ENCODE measurements at places on chromosomes 16 and 17.

DNA sequence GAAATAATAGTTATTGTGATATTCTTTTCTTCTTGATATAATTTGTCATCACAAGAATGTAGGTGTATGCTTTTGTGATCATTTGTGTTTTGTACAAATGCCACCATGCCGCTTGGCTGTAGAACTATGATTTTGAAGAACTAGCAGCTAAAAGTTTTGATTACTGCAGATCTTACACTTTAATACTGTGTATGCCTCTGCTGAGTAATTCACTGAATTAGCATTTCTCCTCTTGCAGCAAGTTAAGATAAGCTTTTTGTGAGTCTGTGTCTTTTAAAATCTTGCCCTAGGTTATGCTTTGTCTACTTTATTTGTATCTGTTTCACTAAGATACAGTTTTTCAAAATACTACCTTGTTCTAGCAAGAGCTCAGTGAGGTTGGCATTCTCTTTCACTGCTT is 326.5 kb upstream of the TBX2 start:
- DNase-seq, result no peak

GRCh38 chr16:10980813-10981212 is 36.4 kb downstream of the CLEC16A start:
- DNase-seq, result no peak

GRCh38 chr17:61402073-61402541 is 2.5 kb downstream of the TBX2 start:
- DNase-seq, result no peak

DNA sequence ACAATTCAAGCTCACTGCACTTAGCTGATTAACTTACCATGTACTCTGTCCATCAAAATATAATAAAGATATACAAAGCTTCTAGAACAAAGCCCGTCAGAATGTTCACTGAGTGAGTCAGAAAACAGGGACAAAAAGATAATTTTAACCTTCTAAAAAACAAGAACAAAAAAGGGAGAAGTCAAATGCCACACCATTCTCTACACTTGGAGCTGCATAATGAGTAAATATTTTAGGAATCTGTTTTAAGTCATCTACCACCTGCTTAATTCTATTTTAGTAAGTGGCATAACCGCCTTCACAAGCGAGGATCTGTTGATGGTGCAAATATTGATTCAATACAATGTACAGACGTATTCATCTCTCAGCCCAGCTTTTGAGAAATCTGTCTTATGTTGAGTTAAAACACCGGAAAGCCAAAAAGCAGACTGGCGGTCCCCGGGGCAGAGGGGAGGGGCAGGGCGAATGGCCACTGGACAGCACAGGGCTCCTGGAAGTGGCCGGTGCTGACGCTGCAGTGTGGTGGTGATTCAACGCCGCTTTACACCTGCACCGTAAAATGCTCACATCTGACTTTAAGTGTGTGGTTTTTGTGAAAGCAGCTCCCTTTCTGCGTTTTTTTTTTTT is 20.1 kb downstream of the RAB40B start:
- DNase-seq, result no peak

DNA sequence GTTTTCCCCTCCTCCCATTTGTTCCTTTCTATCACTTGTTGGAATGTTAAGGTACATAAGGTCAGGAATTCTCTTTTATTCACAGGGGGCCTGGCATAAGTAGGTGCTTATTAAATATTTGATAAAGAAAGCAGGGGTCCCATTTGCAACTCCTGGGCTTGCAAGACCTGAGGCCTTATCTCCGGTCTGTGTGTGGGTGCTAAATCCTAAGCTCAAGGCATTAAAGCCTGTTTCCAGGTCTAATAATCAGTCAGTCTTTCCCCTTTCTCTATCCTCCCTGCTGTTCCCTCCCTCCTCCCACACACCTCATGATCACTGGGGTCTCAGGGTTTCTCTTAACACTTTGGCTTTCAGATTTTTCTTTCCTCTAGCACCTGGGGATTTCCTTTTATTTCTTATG is 17.1 kb downstream of the NTN1 start:
- DNase-seq, result no peak

DNA sequence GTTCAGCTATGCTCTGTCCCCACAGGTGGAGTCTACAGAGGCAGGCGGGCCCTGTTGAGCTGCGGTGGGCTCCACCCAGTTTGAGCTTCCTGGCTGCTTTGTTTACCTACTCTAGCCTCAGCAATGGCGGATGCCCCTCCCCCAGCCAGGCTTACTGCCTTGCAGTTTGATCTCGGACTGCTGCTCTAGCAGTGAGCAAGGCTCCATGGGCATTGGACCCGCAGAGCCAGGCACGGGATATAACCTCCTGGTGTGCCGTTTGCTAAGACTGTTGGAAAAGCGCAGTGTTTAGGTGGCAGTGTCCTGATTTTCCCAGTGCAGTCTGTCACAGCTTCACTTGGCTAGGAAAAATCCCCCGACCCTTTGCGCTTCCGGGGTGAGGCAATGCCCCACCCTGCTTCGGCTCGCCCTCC is 89.1 kb downstream of the BCAS3 start:
- no peak for DNase-seq

- DNase-seq, result peak; percentile 58
These were observed 6.0 kb downstream of the HSDL1 start for GRCh38 chr16:84138824-84139627.

DNA sequence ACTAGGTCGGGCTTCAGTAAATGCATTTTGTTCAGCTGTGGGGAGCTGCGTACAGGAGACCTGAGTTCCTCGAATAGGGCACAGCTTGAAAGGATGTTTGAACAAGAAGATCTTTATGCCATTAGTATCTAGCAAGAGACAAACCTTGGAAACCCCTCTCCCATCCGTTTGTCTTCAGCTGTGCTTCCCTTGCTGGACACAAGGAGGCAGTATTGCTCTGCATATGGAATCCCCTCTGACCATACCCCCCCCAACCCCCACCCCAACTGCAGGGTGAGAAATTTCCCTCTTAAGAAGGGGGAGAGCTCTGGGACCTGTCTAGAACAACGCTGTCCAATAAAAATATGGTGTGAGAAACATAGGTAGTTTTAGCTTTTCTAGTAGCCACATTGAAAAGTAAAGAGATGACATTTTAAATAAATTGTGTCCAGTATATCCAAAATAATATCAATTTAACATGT is 1.6 kb downstream of the MRM1 start:
- DNase-seq, result peak; percentile 74

DNA sequence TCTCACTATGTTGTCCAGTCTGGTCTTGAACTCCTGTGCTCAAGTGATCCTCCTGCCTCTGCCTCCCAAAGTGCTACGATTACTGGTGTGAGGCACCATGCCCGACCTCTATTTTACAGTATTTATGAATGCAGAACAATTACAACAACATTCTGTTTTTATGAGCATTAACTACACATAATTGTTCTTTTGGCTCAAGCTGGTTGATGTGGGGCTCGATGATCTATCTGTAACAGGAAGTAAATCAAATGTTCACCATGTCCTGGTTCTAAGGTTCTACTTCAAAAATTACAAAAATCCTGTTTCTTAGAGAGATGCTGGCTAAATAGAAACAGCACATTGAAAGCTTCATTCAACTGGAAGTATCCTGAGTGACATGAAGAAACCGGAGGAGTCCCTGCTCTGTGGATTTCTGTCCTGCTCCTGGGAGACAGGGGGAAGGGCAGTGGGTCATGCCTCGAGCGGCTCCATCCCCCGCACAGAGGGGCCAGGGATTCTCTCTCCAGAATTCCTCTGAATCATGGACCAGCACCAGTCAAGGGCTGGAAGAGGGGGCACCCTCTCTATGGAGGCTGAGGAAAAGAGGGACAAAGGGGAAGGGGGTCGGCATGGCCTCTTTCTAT is 31.5 kb downstream of the FA2H start:
- no peak for DNase-seq

GRCh38 chr17:33469421-33469820 is 176.3 kb upstream of the ASIC2 start:
- DNase-seq, result no peak

DNA sequence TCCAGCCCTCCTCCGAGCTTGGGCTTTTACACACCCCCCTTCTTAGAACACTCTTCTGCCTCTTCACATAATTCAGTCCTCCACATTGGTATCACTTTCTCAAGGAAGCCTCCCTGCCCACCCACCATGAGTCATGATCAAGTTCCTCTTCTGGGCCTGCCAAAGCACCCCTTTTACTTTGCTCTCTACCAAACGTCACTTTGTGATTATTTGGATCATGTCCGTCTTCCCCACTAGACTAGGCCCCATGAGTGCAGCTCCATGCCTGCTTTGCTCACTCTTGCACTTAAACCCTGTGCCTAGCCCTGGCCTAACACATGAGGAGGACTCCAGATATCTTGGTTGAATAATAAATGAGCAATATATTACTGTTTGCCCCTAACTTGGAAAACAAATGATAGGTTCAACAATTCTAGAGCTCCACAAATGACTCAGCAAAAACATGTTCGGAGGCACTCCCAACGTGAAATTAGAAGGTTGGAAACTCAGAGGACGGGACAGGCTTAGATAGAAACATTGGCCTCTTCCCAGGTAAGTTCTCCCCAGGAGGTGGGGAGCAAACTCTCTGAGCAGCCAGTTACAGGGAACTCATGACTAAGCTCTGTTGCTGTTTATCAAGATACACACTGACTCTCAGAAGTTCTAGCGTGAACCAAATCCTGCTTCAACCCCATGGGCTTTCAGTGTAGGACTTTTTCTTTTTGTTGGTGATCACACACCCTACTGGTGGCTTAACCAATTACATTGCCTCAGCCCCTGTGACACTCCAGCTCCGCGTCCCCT is 28.3 kb downstream of the G6PC1 start:
- DNase-seq, result peak; percentile 80

DNA sequence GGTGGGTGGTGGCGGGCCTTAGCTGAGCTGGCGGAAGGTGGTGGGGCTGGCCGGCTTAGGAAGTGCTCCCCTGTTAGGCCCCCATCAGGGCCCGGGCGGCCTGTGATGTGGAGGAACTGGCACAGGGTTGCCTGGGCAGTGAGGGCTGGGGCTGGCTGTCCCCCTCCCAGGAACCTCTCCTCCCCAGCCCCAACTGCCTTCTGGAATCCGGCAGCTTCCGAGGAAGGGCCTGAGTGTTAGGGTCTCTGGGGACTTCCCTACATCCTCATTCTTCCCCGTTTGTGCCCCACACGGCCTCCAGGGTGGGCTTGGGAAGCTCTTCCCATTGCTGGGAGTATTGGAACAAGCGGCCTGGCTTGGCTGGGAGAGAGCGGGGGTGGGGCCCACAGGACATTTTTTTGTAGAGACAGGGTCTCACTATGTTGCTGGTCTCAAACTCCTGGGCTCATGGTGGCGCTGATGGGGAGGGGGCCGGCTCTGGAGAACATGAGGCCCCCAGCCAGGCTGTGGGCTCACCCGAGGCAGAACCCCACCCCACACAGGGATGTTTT is 89.9 kb upstream of the CIBAR2 start:
- no peak for DNase-seq

DNA sequence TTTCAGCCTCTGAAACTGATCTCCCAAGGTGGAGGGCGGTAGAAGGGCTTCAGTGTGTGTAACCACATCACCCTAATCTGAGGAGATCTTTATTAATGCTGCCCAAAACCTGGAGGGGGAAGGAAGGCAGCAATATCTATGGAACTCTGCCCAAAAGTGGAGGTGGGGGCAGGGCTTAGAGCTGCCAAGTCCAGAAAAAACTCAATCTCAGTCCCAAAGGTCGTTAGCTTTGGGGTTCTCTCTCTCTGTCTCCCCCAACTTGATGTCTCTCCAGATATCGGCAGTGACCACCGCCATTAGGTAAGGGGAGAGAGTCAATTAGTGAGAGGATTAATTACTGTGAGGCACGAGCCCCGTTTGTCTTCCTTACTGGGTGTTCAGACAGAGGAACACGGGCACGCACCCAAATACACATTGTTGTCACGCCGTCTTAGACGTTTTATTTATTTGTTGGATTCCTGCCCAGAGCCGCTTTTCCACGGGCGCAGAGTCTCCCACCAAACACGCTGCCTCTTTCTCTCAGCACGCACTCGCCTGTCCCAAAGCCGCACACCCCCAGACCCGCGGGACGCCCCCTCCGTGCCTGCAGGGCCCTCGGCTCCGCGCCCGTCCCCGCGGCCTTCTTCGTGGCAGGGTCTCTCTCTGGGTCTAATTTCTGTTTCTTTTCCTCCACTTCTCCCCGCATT is 5.4 kb upstream of the LHX1 start:
- DNase-seq, result no peak

DNA sequence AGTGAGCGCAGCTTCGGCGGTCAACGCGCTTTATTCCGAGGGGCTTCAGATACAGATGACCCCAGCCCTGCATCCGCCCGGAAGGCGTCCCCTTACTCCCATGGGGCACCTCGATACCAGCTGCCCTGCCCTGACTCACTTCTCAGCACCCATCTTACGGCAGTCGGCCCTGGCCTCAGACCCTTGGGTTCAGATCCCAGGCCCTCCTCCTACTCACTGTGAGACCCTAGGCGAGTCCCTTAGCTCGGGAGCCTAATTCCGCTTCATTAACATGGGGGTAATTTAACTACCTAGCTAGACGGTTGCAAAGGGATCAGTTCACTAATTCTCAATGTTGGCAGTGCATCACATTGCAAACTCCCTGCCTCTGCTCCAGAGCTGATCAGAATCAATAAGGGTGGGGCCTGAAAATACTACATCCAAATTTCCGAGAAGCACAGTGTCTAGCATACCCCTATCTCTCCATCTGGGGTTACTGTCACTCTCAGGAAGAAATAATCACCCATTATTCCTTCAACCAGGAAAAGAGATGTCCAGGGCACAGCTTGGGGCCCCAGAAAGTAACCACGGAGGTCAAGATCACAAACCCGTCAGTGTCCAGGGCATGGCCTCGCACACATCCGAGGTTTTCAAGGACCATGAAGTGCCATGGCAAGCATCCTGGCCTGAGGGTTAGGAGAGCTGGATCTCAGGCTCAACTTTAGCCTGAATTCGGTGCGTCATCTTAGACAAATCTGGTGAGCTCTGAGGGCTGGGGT is 415 bp upstream of the FLOT2 start:
- DNase-seq, result no peak

DNA sequence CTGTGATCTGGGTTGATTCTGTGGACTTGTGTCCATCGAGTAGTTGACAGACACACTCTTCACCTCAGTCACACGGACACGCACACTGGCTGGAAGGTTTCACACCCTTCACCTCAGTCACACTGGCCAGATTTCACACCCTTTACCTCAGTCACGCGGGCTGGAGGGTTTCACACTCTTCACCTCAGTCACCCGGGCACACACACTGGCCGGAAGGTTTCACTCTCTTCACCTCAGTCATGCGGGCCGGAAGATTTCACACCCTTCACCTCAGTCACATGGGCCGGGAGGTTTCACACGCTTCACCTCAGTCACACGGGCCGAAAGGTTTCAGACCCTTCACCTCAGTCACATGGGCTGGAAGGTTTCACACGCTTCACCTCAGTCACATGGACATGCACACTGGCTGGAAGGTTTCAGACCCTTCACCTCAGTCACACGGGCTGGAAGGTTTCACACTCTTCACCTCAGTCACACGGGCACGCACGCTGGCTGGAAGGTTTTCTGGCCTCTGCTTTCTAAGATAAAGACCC is 96.2 kb downstream of the PGS1 start:
- DNase-seq, result no peak

GRCh38 chr17:34765291-34765690 is 185.9 kb downstream of the TMEM132E start:
- no peak for DNase-seq

- no peak for DNase-seq
These were observed 47.2 kb downstream of the DNAH9 start for GRCh38 chr17:11645426-11645825.

Data from astrocyte of the spinal cord (primary cell).